Endothelial cell (in vitro differentiated cells): ENCODE measurements at places on chromosomes 6 and 20.

- no peak for DNase-seq
Measured at GRCh38 chr6:43727634-43728033, 40.0 kb upstream of the MRPS18A start.

- DNase-seq = peak; percentile 27
Measured at GRCh38 chr20:46563170-46563859, 12.9 kb upstream of the OCSTAMP start.

GRCh38 chr6:3944246-3944645 is 95.1 kb downstream of the FAM50B start:
- no peak for DNase-seq

- no peak for DNase-seq
Measured at GRCh38 chr20:50911716-50912115, 19.5 kb downstream of the ADNP start.
